Right ventricle myocardium inferior (tissue), 1 donor: ENCODE measurements at places on chromosomes 12 and 14.

- DNase-seq = peak; percentile 85
These were observed 15.0 kb downstream of the ACACB start for GRCh38 chr12:109131154-109132050.

DNA sequence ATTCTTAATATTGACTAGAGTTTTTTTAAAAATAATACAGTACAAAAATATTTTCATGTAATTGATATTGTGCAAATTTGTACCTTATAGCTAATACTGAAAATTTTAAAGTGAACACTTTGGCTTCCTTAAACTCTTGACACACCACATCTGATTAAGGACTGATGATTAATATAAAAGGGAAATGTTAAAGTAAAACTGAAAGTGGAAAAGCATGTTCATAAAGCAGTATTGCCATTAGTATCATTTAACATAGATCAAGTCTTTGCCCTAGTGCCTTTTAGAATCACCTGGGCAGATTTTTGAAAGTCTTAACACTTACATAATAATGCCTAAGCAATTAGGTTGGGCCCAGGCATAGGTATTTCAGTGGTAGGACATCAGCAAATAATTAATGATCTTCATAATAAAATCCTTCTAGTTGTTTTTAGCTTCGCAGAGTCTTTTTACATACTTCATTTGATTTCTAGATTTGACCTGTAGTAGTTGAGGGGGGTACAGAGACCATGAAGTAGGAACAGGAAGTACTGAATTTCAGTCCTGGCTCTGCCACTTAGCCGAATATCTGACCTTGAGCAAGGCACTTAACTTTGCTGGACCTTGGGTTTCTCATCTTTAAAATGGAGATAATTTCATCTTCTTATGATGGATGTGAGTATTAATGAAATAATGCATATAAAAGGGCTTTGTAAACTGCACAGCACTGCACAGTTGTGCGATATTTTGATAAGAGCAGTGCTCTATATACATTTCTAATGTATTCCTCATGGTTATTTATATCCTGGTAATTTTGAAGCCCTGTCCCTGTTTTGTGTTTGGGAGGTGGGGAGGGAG lies 43.7 kb downstream of the MARK3 start:
- no peak for DNase-seq

DNA sequence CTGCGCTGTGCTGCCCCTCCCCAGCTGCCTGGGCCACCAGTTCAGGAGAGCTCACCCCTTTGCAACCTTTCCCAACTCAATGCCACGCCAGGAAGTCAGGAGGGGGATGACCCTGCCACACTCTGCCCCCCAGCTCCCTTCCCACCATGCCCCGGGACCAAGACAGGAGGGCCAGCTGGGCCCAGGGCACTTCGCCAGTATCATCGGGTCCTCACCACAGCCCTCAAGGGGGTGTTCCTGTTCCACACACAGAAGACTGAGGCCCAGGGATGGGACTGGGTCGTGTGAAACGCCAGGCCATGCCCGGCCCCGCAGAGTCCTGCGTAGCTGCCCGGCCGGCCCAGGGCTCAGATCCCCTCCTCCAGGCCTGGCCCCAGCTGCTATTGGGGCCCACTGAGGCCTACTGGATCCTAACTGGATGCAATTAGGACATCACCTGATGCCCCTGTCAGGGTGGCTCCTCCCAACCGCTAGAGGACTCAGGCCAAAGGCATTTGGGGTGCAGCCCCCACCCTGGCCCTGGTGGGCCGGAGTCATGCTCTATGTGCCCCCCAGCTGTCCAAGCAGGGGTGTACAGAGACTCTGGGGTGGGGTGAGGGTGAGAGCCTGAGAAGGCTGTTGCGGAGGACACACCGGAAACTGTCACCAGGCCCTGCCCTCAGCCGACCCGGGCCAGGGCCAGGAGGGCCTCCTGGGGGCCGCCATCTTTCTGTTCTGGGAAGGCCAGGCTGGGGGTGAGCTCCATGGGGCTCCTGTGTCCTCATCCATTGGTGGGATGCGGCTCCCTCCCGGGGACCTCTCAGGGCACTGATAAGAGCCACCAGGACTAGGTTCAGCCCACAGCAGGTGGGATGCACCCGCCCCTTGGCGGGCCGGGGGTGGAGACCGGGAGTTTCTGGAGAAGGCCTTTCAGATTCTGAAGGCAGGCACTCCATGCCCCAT lies 29.3 kb upstream of the ANKRD9 start:
- no peak for DNase-seq

DNA sequence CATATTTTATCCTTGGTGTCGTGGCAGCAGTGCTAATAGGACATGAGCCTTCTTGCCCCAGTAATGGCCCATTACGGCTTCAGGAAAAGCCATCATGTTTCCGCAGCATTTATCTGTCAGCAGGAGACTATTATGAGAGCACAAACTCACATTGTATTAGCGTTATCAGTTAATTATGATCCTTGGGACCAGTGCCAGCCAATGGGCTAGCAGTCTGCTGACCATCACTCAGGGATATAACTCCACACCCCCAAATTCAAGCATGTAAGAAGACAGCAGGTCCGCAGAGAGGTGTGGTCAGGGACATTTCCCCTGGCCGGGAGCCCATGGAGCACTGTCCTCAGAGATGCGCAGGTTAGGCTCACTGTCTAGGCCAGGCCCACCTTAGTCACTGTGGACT lies 4.9 kb upstream of the ESRRB start:
- no peak for DNase-seq

- DNase-seq = no peak
These were observed 3.3 kb downstream of the MTA1 start for GRCh38 chr14:105422695-105423487.

GRCh38 chr12:26114720-26115401 lies 10.0 kb downstream of the BHLHE41 start:
- DNase-seq = no peak

- peak; percentile 82 for DNase-seq
These were observed 21.6 kb downstream of the SPATS2 start for GRCh38 chr12:49388682-49389386.

DNA sequence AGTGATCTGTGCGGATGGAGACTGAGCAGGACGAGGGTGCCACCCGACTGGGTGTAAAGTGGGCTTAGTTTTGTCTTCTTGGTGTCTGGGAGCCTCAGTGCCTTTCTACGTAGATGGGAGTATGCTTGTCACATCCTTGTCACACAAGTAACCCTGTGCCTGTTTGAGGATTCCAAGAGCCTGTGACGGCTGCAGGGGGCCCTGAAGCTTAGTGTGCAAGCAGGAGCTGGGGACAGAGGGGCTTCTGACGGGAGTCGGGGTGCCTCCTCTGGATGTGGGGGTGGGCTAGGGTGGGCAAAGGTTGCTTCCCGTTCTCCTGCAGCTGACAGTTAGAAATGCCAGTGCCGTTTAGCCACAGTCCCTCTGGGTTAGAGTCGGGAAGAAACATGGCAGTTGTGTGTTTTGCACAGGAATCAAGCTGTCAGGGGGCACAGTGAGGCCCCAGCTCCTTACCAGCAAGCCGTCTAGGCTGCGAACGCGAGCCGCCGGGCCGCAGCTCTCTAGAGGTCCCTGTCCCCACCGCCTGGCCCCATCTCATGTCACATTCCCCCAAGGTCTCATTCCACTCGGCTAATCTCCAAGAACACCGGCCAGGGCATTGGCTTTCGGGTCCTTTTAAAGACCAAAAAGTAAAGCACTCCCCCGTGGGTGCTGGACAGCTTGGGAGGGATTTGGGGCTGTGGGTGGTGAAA lies 7.0 kb downstream of the RTL1 start:
- no peak for DNase-seq

DNA sequence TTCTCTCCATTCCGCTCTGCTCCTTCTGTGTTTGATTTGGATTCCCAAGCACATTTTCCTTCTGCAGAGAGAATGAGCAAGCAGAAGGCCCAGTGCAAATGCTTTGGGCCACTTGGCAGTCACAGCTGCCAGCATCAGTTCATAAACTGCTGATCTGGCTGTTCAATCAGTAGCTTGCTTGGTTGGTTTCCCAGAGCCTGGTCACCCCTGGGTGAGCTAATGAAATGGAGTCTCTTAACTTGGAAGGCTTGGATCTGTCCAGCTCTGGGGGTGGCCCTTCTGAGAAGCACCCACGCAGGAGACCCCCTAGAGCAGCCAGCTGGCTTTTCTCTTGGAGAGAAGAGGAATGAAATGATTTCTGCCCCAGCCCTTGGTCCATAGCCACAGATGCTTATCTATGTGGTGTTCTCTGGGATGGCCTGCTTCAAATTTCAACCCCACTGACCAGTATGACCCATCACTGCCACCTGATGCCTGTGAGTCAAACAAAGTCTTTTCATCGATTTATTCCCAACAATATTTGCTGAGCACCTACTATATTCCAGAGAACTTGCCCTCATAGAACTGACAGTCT lies 30.3 kb downstream of the FAIM2 start:
- DNase-seq = no peak

DNA sequence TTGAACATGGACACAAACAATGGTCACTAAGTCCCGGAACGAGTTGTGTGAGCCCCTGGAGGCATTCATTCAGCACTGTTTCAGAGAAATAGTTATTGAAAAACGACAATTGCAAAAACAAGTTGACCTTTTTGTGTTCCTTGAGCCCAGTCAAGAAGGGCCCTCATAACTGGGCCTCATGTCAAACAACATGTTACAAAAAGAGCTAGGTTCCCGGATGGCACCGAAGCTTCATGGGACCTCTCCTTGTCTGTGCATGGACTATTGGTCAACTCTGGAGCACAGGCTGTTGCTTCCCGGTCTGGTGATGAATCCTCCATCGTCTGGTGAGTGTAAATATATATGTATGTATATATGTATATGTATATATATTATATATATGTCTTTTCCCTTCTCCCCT lies 176.6 kb downstream of the ALG10 start:
- DNase-seq = no peak

- peak; percentile 54 for DNase-seq
These were observed 30.7 kb upstream of the WSCD2 start for GRCh38 chr12:108098374-108098773.

GRCh38 chr12:45303945-45304344 lies 88.0 kb downstream of the ANO6 start:
- no peak for DNase-seq
